Stimulated activated CD4-positive, alpha-beta T cell treated with anti-CD3 and anti-CD28 coated beads, Interleukin-15, amount 100 ng/mL, for 1 hour (primary cell): ENCODE measurements at places on chromosomes 16 and 17.

DNA sequence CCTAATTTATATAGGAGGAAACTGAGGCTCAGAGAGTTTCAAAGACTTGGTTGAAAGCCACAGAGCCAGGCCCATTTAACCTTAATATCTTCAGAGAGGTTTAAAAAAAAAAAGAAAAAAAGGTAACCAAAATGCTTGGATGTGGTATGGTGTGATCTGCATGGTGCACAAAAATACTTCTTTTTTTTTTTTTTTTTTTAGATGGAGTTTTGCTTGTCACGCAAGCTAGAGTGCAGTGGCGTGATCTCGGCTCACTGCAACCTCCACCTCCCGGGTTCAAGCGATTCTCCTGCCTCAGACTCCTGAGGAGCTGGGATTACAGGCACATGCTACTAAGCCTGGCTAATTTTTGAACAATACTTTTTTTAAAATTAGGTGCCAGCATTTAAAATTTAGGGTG lies 101.8 kb downstream of the XYLT1 start:
- no peak for DNase-seq

- no peak for DNase-seq
These were observed 54.3 kb upstream of the CA10 start for GRCh38 chr17:52212851-52213250.

GRCh38 chr17:49106321-49107210 lies 26.0 kb upstream of the B4GALNT2 start:
- DNase-seq = no peak

DNA sequence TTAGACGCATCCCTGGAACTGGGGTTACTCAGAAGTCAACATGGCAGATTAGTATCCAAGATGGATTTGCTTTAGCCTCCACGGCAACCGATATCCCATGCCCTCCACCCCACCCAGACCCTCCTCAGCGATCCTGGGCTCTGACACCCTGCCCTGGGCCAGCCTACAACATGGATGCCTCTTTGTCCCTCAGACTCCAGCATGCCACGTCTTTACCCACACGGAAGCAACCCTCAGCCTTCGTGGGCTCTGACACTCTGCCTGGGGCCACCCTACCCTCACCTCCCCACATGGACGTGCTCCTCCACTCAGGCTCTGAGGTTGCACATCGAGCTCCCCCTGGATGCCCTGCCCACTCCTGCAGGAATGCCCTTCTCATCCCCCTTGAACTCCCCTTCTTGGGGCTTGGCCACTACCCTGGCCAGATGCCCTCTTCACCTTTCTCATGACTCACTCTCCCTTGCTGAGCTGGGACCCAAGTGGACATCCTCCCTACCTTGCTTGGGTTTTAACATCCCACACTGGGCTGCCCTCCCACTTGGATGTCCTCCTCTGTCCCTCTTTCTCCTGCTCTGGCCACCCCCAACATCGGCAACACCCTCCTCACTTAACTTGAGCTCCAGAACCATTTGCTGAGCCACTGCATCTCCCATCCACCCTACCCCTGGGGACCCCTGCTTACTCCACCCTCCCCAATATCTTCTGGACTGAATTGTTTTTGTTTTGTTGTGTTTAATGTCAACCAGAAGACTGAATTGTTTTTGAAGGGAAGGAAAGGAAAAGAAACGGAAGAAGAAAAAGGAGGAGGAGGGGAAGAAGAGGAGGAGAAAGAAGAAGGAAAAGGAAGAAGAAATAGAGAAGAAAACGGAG lies 18.3 kb upstream of the TMEM92 start:
- no peak for DNase-seq

DNA sequence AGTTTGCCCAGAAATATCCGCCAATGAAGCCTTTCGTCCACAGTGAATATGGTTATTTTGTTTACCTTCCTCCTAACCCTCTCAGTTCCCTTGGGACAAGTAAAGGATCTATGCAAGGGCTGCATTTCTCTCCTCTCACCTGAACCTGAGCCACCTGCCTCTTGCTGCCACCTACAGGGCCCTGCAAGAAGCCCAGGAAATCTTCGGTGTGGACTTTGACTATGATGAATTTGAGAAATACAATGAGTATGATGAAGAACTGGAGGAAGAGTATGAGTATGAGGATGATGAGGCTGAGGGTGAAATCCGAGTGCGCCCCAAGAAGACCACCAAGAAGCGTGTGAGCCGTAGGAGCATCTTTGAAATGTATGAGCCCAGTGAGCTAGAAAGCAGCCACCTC lies 14.0 kb downstream of the SUPT6H start:
- no peak for DNase-seq

- no peak for DNase-seq
These were observed 223.2 kb downstream of the C16orf78 start for GRCh38 chr16:49596648-49597291.

DNA sequence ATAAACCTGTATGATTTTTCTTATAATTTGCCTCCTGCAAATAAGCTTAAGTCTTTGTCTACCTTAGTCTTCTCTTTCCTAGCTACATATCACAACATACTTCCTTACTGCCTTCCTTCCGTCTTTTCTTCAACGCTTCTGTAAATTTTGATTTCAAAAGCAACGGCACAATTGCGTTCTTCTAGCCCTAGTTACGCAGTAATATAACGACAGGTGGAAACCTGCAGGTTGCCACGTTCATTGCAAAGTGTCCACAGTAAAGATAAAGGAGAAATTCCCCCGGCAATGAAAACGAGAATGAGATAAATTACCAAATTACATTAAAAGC lies 546 bp upstream of the PSMD7 start:
- DNase-seq = no peak

GRCh38 chr16:10907757-10908045 lies 30.7 kb downstream of the CIITA start:
- no peak for DNase-seq

DNA sequence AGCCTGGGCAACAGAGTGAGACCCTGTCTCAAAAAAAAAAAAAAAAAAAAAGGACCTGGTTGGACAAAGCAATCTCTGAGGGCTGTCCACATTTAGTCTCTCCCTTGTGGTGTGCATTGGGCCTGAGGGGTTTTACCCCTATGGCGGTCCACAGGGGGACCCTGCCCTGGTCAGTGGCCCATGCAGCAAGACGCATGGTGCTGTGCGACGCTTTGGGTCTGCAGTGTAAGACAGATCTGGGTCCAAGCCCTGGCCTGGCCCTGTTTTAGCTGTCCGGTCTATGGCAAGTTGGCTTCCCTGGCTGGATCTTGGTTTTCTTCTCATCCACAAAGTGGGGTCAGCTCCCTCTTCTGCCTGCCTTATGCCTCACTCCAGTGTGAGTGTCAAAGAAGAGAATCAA lies 123.2 kb upstream of the NLRP1 start:
- DNase-seq = no peak

DNA sequence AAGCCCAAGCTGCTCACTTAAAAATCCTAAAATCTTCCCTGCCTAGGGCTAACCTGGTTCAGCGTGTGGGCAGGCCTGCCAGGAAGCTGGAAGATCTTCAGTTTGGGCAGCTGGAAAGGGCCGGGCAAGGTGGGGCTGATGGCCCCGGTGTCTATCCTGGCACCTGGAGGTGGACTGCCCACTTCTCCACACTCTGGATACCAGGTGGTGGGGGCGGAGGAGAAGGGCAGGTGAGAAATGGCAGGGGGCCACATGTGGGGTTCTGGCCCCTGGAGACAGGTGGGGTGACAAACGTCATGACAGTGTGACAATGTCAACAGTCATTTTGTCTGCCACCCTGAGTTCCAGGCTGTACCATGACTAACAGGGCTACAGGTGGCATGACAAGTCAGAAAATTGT lies 78.5 kb upstream of the C16orf82 start:
- no peak for DNase-seq

- no peak for DNase-seq
These were observed 26.3 kb downstream of the STAT5B start for GRCh38 chr17:42249681-42250446.

- no peak for DNase-seq
These were observed 204.0 kb downstream of the GRIN2A start for GRCh38 chr16:9978160-9978725.

GRCh38 chr17:78294776-78295175 lies 63.3 kb downstream of the TMEM235 start:
- no peak for DNase-seq

DNA sequence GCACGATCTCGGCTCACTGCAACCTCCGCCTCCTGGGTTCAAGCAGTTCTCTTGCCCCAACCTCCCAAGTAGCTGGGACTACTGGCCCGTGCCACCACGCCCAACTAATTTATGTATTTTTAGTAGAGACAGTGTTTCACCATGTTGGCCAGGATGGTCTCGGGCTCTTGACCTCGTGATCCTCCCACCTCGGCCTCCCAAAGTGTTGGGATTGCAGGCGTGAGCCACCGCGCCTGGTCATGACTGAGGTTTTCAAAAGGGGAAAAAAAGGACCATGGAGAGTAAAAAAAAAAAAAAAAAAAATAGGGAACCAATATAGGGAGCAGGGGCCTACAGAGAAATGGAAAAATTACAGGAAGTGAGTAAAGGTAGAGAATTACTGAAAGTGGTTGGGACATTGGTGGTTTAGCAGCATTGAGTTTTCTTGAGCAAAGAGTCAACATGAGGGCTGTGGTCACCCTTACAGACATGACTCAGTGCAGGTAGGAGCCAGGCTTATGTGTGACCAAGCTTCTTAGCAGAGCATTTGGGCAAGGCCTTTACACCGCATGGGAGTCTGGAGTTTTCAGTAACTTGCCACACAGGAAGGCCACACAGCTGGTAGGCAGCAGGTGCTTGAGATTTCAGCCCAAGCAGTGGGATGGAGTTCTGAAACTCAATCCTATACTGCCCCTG lies 447.3 kb downstream of the HS3ST3B1 start:
- no peak for DNase-seq

DNA sequence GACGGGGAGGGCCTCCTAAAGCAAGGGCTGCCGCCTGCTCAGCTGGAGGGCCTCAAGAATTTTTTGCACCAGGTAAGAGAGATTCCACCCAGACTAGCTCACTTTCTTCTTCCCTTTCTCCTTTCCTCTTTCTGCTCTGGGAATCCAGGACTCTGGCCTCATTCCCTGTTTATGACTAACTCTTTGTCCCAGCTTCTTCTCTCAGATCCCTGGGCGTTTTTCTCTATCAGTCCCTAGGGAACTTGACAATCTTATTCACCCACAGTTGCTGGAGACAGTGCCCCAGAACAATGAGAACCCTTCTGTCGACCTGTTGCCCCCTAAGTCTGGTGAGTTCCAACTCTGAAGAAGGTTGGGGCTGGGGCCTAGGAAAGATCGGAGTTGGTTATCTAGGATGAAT lies 15.6 kb downstream of the CNTROB start:
- DNase-seq = no peak

- no peak for DNase-seq
These were observed 17.5 kb downstream of the PIPOX start for GRCh38 chr17:29060475-29060874.

DNA sequence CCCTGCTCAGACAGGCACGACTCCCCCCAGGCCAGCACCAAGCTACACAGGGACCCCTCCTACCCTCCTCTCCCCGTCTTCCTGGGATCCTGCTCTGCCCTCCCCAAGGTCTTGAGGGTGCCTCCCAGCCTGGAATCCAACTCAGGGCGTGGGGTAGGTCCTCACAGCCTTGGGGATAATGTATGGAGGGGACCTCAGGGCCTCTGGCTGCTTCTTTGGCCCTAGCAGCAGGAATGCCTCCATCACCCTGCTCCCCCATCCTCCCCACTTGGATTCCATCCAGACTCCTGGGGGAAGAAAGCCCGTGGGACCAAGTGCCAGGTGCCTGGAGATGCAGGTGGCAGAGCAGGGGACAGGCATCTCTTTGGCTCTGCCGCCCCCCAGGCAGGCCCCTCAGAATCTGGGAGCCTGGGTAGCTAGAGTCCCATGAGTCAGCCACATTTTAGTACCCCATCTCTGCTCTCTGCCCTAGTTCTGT lies 10.7 kb upstream of the STAC2 start:
- DNase-seq = no peak

DNA sequence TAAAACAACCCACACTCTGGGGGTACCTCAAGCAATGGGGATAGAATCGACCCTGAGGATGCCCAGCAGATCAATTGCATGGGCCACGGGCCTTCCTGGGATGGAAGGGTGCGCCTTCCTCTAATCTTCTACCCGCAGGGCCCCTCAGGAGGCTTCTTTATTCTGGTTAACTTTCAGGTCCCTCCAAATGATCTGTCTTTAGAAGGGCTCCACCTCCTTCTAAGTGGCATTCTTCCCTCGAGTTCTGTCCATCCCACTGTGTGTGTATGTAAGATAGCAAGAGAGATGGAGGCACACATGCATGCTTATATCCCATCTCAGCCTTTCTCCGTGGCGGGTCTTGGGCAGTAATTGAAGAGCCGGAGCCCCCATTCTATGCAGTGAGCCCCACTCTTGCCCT lies 125.7 kb downstream of the MRM1 start:
- DNase-seq = no peak

- no peak for DNase-seq
These were observed 429 bp downstream of the OR2C1 start for GRCh38 chr16:3356118-3356517.

DNA sequence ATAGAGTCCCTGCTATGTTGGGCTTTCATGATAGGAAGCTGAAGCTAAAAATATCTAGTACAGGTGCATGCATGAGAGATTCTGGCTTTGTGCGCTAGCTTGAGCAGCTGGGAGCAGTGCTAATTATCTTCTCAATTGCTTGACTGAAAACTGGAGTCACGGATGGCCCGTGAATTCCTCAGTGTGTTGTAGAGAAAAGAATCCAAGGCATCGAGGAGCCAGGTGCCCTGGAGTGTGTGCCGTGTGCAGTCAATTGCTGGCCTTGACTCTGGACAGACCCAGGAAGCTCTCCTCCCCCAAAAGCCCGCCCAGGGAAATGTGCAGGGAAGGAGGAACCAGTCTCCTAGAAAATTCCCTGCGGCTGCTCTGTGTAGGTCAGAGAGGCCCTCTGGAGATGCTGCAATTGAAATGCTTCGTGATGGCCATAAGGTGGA lies 14.2 kb downstream of the LGALS3BP start:
- no peak for DNase-seq

DNA sequence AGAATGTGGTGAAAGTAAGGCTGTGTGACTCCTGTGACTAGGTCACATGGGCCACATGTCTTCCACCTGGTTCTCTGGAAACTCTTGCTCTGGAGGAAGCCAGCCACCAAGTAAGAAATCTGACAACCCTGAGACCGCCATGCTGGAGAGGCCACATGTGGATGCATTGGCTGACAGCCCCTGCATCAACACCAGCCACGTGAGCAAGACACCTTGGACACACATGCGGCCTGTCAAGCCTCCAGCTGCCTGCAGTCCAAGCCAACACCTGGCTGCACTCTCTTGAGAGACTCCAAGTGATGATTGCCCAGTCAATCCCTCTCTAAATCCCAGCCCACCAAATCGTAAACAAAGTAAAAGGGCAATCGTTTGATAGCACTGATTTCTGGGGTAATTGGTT lies 112.6 kb downstream of the FOXL1 start:
- no peak for DNase-seq

GRCh38 chr17:78478757-78479297 lies 98.4 kb downstream of the DNAH17 start:
- no peak for DNase-seq

GRCh38 chr16:73022534-73022933 lies 25.4 kb downstream of the ZFHX3 start:
- DNase-seq = no peak

DNA sequence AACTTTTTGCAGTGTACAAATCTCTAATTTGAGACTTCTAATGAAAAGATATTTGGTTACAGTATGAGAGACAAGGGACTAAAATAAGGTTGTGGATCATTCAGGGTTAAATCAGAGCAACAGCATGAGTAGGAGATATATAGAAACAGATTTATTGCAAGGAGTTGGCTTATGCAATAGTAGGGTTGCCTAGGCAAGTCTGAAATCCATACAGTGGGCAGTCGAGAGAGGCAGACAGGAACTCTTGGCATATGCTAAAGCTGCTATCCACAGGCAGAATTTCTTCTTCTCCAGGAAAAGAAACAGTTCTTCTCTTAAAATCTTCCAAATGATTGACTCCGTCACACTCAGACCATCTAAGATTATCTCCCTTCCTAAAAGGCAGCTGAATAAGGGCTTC lies 500.8 kb downstream of the MAF start:
- DNase-seq = no peak
